Caudate nucleus (tissue), 63 donors: ENCODE measurements at places on chromosomes 11 and 22.

DNA sequence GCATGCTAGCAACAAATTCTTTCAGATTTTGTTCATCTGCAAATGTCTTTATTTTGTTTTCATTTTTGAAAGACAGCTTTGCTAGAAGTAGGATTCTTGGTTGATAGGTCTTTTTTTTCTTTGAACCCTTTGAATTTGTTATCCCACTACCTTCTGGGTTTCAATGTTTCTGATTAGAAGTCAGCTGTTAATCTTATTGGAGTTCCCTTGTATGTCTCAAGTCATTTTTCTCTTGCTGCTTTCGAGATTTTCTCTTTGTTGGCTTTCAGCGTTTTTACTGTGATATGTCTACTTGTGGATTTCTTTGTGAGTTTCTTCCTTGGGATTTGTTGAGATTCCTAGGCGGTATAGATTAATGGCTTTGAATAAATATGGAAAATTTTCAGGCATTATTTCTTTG is 27.2 kb upstream of the MS4A8 start:
- no peak for DNase-seq

DNA sequence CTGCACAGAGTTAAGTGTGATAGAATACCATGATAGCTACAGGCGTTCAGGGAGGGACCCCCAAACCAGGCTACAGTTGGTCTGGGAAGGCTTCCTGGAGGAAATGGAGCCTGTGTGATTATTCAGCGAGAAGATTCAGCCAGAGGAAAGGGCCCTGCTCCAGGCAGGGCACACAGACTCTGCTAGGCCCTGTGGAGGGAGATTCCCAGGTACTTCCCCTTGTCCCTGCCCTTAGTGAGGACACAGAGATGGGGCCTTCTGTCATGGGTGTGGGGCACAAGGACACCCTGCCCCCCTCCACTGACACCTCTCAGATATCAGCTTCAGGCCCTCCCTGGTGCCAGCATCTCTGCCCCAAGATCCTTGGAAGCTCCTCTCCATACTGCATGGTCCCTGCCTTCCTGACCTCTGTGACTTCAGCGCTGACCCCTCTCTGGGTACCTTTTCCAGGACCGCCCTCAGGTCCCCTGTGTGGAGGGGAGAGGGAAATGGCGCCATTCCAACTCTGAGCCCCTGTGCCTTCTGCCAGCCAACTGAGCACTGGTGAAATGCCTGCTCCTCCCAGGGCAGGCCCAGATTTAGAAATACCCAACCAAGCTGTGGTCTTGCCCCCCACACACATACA is 12.6 kb upstream of the POU2F3 start:
- no peak for DNase-seq

DNA sequence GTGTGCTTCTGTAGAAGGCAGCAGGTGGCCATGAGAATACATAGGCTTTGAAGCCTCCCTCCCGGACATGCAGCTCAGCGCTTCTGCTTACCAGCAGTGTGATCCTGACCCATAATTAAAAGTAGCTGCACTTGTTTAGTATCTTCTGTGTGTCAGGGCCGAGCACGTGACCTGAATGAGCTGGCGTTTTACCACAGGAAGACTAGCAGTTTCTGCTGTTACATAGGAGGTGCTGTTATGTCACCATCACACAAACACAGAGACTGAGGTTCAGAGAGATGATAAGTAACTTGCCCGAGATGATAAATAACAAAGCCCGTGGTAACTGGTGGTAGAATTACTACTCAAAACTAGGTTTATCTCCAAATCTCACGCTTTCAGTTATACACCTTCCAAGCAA is 329.5 kb downstream of the OPCML start:
- no peak for DNase-seq

GRCh38 chr11:124041254-124041653 is at the start of gene OR10G7:
Gene OR10G7 (minus strand): TSS chr11:124041325. CDS start chr11:124039001, 2,324 bp downstream.
- no peak for DNase-seq

GRCh38 chr11:118581057-118581456 is 8.8 kb downstream of the ARCN1 start:
- no peak for DNase-seq

DNA sequence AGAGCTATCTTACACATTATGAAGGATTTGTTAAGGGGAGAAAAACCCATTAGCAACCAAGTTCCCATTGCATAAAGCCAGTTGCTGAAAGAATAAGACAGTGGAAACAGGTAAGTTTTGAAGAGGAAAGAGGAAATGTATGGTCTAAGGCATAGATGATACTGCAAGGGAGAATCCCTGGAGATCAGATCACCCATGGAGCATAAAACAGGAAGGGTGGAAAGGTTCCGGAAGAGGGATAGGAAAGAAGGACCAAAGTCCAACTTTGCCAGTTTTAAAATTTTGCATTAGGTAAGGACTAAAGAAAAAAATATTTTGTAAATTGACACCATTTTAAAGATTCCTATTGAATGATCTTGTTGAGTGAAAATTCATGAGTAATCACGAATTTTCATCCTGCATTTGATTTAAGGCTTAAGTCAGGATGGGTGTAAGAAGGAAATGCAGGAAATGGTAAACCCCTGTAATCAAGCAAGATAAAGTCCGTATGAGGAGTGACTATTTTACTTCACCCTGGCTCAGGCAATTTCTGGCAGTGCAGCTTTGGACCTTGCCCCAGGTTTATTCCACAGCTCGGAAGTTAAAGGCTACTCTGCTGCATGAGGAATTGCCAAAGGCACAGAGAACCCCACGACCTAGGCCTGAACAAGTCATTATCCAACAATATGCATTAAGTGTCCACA is 70.9 kb downstream of the CCDC34 start:
- no peak for DNase-seq

DNA sequence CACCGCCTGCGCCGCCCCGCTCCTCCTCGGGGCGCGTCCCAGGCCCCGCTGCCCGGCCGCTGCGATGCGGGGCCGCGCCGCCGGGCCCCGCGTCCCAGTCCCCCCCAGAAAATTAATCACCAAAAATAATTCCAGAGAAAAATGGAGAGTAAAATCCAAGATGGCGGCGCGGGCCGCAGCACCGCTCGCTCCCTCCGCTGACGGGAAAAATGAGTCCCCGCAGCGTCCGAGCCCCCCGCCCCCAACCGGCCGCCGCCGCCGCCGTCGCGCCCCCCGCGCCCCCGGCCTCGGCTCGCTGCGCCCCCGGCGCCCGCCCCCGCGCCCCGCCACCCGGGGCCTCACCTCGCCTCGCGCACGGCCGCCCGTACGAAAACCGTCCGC is at the start of gene KMT5B:
TSS of gene KMT5B (minus strand) at position 162 of the 381 bp plus-strand sequence. CDS start 23,220 bp downstream, outside the sequence.
- peak; percentile 55 for DNase-seq

DNA sequence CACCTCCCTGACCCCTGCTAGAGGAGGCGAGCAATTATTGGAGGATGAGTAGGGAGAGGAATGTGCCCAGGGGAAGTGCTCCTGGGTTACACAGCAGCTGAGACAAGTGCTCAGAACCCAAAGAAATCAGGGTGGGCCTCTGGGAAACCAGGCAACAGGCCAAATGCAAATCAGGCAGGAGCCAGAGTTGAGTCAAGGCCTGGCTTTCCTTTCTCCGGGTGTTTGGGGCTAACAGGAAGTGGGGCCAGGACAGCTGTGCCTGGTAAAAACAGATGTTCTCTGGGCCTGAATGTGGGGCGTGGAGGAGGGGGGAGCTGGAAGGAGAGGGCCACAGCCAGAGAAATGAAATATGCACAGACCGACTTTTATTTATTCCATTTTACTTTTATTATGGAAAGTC is 22.0 kb downstream of the MFNG start:
- no peak for DNase-seq
